RKO (cell line): ENCODE measurements at places on chromosomes 1 and 21.

- no peak for DNase-seq
Observed at GRCh38 chr1:12206792-12207424, 22.9 kb upstream of the VPS13D start.

DNA sequence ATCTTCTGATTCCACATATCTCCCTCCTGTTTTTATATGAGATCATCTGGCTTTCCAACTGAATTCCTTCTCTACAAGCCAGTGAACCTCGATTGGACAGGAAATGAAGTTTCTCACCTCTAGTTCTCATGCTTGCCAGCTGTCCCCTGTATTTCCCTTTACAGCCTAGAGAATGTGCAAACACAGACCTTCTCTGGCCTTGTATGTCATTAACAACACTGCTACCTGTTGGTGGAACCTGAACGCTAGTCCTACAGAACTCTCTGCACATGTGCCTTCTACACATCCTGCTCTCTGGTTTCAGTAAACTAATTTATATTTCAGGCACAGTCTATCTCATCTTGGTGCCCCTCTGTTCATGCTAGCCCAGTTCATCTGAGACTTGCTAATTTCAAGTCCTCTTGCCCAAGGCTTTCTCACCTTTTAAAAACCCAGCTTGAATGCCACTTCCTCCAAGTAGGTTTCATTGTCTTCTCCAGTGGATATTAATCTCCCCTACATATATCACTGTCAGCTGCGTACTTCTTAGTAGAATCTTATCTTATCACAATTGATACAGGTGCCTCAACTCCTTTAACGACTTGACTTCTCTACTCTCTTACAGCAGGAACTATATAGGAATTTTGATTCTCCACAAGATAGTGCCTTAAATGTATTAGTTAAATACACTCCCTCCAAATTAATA lies 549.9 kb downstream of the PLPP3 start:
- DNase-seq, result no peak

DNA sequence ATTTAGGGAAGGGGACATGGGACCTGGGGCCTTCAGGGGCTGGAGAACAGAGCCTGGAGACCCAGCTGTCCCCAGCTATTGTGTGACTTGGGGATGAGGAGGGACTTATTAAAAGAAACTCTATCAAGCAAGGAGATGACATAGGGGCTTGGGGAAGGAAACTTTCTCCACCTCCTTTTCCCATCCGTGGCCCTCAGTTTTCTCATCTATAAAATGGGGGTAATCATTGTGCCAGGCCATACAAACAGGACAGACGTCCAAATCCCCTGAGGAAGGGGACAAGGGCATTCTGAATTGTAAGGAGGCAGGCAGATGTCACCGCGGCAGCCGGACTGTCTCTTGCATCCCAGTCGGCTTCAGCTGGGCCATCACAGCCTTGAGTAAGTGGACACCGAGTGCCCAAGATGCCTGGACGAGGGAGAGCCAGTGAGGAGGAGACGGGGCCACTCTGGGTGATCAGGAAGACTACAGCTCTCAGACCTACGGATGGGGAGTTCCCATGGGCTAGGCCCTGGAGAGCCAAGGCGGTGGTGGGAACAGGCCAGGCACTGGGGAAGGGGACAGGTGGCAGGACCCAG lies 1.9 kb downstream of the FBXO2 start:
- DNase-seq, result no peak

DNA sequence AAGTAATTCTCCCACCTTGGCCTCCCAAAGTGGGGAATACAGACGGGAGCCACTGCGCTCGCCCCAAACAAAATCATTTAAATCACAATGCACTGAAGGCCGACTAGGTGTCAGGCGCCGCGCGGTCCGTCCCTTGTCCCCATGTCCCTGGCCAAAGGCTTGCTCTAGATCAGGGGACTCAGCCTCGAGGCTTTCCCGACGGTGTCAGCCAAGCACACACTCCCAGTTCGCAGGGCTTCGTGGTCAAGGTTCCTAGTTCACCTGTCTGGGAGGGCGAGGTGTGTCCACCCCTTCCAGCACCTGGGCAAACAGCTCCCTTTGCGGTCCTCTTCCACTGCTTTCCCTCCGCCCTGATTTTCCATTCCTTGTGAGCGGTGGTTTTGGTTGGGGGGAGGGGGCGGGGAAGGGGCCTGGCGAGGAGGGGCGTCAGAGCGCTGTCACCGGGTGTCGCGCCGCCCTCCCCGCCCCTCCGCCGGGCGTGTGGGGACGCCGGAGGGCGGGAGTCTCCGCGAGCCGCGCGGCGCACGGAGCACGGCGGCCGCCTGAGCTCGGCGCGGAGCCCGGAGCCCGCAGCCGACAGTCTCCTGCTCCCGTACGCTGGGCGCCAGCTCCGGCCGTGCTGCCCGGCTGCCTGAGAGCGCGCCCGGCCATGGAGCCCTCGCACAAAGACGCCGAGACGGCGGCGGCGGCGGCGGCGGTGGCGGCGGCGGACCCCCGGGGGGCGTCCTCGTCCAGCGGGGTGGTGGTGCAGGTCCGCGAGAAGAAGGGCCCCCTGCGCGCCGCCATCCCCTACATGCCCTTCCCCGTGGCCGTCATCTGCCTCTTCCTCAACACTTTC lies at the start of gene STUM:
STUM (plus strand) TSS at position 509 of the 838 bp plus-strand sequence; CDS start at position 650, 141 bp downstream.
- DNase-seq, result no peak

DNA sequence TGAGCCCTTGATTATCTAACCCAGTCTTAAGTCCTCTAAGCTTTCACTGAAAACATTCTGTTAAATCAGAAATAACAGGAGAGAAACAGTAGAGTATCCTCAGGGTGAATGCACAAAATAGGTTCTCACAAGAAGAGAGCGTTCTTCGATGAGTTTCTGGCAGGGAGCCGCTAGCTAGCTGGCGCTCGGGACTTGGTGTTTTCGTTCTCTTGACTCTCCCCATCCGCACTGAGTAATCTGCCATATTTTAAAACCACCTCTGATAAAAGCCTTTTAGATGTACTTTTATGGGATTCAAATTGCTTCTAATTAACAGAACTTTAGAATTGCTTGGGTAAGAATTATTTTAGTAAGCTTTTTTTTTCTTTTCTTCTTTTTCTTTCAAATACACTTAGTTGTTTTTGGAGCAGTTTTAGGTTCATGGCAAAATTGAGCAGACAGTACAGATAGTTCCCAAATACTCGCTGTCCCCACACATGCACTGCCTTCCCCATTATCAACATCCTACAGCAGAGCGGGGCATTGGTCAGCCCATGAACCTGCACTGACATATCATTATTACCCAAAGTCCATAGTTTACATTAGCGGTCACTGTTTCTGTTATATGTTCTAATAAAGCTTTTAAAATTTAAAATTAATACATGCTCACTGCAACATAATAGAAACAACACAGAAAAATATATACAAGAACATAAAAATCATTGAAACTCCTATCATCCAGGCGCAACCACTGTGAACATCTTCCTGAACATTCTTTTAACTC lies 35.4 kb downstream of the PRDM2 start:
- DNase-seq, result no peak

DNA sequence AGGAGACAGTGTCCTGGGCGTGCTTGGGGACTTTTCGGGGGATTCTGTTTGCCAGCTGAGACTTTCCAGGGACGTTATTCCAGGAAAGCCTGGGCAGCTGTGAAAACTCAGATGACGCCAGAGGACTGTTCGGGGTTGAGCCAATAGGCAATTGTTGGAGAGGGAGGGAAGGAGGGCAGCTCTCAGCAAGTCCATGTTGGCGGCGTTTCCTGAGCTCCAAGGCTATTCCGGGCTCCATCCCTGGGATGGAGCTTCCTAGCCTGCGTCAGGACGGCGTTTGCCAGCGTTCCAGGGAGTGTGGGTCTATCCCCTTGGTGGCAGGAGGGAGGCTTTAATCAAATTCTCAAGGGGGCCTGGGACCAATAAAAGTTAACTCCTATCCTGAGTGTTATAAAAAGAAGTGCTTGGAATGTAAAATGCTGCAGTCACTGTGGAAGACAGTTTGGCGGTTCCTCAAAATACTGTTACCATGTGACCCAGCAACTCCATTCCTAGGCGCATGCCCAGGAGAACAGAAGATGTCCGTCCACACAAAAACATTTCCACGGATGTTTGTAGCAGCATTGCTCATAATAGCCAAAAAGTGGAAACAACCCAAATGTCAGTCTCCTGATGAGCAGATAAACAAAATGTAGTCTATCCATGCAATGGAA lies 15.2 kb downstream of the SLC27A3 start:
- no peak for DNase-seq

GRCh38 chr21:45348591-45349327 lies 56.2 kb upstream of the COL18A1 start:
- no peak for DNase-seq

GRCh38 chr1:226722901-226723656 lies 16.0 kb downstream of the ITPKB start:
- DNase-seq, result no peak

GRCh38 chr1:236338096-236338495 lies 56.0 kb upstream of the EDARADD start:
- DNase-seq, result peak; percentile 16

GRCh38 chr1:79151006-79151796 lies 144.7 kb upstream of the ADGRL4 start:
- no peak for DNase-seq

DNA sequence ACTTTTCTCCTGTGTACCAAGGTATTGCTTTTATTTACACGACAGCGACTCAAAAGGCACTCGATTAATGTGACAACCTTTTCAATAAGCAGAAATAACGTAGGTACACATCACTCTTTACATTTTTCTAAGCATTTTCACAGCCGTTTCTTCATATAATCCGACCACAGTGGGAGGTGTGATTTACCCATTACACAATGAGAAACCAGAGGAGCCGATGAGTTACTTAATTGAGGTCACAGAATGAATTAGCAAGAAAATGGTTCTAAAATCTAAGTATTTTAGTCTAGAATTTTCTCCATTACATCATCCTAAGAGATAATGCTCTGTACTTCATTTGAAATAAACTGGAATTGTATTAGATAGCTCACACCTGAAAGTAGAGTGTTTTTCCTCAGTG lies 71.5 kb downstream of the UMODL1 start:
- DNase-seq, result no peak

GRCh38 chr1:240947438-240948224 lies 335.7 kb upstream of the GREM2 start:
- no peak for DNase-seq

GRCh38 chr1:167165948-167166689 lies 54.6 kb upstream of the POU2F1 start:
- no peak for DNase-seq

- no peak for DNase-seq
Observed at GRCh38 chr1:67536957-67537666, 106.9 kb upstream of the SERBP1 start.

DNA sequence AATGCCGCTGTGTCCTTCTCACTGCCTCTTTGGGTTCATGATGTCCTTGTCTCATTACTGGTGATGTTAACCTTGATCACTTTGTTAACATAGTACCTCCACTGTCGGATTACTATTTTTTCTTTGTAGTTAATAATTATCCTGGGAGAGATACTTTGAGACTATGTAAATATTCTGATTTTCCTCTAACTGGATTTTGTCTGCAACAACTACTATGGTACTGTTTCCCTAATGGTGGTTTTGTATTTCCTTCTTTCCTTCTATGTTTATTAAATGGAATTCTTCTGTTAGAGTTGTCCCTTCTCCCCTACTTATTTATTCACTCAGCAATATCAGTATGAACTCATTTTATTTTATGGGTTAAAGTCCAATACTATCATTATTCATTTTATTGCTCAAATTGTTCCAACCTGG lies 4.2 kb downstream of the TOR1AIP2 start:
- no peak for DNase-seq

GRCh38 chr1:232204269-232204668 lies 425.7 kb downstream of the SIPA1L2 start:
- no peak for DNase-seq

GRCh38 chr1:108208724-108209446 lies 8.7 kb upstream of the SLC25A24 start:
- no peak for DNase-seq

- DNase-seq, result no peak
Observed at GRCh38 chr1:112881742-112882127, 74.3 kb downstream of the SLC16A1 start.

DNA sequence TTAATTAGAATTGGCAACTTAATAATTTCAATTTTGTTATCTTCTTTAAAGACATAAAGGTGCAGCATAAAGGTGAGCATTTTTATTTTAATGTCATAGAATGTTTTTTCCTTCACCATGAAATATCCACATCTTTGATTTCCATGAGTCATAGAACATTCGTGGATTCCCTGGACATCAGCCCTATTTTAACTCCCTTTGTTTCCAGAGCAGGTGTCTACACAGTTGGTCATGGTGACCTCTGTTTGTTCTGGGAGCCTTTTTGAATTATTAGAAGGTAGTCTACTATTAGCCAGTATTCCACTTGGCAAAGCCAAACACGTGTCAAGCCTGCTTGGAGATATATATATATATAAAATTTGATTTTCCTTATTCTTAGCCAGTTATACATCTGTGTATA lies 572.9 kb downstream of the LTN1 start:
- DNase-seq, result no peak

DNA sequence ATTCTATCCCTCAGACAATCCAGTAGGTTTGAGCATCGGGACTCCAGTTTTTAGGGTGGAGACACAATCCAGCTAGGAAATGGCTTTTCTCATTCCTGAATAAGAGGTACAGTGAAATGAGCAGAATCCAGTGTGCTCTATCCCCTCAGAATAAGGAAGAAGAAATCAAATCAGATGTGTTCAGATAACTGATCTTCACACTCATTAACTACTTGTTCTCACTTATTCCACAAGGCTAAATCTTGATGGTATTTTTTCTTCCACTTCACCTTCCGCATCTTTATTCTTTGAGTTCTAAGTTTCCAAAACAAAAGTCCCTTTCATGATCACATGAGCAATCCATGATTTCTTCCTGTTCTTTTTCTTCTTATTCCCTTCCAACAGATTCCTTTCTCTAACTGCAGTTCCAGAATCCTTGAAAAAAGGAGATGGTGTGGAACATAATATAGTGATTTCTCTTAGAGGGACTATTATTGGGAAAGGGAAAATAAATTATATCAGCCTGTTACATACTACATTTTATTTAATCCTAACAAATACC lies 1.7 kb downstream of the SYT11 start:
- no peak for DNase-seq

- no peak for DNase-seq
Observed at GRCh38 chr1:59062743-59063142, 234.2 kb upstream of the FGGY start.

DNA sequence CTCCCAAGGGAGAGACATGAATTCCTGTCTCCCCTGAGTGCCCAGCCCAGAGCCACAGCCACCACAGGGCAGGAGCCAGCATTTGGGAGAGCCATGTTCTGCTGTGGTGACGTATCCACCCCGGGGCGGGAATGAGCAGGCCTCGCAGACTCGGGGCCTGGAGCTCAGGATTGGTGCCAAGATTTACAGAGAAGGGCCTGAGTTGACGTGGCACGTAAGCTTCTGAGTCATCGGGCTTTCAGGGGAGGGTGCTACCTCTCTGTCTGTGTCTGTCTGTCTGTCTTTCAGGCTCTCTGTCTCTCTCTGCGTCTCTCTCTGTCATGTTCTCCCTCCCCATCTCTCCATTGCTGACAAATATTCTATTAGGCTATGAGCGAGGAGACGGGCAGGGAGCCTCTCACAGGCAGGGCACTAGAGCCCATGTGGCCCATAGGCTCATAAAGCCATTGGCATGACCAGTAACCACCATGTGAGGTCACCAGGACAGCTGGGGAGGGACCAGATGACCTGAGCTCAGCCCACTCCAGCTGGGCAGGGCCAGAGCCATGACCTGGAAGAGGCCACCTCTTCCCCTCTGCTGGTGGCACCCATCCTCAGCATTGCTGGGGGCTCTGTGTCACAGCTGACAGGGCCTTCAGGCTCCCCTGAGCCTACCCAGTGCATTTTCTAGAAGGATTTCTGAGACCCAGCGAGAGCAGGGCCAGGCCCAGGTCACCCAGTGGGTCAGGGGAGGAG lies 300.0 kb upstream of the VAMP3 start:
- DNase-seq, result peak; percentile 92
